Spleen (tissue), 13 donors: ENCODE measurements at places on chromosomes 5 and 9. TPM values are rescaled to one million over a fixed set of nuclear protein-coding genes. Genes with fewer than 3 reads are reported as not detected.

Gene EFNA5
- 0.37 TPM for polyA plus RNA-seq

Gene LCP2
- polyA plus RNA-seq, result 28.3 TPM

DNA sequence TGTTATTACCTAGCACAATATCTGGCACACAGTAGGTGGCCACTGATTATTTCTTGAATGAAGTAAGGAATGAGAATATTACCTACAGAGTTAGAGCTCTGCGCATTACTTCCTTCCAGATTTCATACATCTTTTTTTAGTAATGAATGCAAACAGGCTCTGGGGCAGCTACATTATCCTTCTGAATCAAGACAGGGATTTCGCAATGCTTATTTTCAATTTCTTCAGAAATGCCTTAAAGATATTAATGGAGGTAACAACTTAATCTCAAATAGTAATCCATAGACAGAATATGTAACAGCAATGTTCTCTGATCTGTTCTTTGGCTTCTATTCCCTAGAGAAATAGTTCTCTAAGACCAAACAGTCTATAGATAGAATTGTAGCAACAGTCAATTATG is 32.6 kb downstream of the CDKN2A start:
- DNase-seq, result no peak

DNA sequence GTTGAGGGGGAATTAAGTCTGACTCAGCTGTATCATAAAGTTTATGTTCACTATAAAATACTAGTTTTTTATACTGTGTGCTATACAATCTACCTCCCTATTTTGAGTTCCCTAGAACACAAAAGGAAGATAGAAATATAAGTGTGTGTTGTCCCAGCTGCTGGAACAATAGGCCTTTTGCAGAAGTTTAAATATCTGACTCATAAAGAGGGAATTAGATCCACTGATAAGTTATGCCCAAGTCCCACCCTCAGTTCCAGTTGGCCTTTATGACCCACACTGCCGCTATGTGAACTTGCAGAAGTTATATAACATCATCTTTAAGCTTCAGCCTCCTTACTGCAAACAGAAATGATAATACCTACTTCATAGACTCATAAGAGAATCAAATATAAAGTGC is 88.5 kb upstream of the DAB2 start:
- no peak for DNase-seq

GRCh38 chr9:136194540-136194939 is 10.4 kb downstream of the LHX3 start:
- no peak for DNase-seq

DNA sequence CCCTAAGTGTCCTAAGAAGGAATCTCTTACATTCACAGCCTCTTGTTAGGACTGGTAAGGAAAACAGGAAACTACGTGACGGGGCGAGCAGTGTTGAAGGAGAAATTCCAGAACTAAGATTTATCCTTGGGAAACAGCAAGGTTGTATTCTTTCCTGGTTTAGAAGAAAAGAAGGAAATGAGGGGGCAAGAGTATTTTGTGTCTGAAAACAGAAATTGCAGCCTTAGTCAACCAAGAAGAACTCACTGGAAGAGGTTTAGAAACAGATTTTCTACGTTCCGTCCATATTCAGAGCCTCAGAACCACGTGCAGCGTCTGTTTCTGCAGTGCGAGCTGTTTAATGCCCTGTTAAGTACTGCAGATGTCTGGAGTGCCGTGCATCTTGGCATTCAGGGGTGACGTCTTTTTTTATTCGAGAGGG is 75.2 kb downstream of the GOLPH3 start:
- no peak for DNase-seq

GRCh38 chr9:5468850-5469249 is 18.5 kb downstream of the CD274 start:
- DNase-seq, result no peak

GRCh38 chr9:114694719-114695269 is 12.8 kb upstream of the TEX48 start:
- DNase-seq, result no peak

DNA sequence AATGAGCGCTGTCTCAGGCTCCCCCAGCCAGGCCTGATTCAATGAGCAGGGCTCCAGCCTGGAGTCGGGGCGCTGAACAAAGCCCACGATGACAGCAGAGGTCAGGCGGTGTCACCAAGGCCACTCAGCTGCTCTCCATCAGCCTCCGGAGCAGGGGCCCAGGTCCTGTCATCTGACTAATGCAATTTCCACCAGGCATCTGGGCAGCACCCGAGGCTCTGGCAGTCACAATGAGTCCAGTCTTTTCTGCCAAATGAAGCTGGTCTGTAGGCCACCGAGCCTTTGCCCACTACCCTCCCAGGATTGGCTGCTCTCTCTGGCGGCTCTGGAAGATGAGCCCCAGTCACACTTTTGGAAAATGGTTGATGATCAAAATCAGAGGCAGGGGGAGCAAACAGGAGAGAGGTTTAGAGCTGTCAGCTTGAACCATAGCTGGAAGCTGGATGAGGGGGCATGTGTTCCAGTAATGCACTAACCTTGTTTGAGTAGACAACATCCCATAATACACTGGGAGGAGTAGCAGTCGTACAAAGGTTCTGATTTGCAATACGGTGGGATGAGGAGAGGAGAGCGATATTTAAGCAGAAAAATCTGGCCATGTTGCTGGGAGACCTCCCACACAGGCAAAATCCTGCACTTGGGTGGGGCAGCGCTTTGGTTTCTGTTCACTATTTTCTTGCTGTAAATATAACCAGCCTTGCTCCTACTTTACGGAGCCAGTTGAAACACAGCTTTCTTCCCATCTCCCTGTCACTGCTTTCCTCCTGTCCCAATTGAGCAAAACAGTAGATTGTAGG is 306.4 kb upstream of the PANK3 start:
- DNase-seq, result no peak

DNA sequence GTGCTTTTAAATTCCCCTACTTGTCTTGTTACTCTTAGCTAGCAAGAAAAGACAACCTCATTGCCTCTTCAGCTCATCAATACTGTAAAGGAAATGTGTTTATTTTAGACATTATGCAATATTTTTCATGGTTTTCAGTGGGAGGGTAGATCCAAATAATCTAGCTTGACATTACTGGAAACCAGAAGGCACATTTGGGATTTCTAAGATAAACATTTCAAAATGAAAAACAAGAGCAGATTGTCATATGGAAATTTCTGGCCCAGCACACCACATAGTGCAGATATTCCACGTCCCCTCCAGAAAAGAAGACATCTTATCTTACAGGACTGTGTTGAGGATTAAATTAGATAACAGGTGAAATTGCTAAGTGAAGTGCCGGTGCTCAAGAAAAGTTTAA is 296.9 kb downstream of the MSX2 start:
- DNase-seq, result no peak

GRCh38 chr5:80184235-80185023 is 71.4 kb downstream of the SERINC5 start:
- DNase-seq, result no peak

DNA sequence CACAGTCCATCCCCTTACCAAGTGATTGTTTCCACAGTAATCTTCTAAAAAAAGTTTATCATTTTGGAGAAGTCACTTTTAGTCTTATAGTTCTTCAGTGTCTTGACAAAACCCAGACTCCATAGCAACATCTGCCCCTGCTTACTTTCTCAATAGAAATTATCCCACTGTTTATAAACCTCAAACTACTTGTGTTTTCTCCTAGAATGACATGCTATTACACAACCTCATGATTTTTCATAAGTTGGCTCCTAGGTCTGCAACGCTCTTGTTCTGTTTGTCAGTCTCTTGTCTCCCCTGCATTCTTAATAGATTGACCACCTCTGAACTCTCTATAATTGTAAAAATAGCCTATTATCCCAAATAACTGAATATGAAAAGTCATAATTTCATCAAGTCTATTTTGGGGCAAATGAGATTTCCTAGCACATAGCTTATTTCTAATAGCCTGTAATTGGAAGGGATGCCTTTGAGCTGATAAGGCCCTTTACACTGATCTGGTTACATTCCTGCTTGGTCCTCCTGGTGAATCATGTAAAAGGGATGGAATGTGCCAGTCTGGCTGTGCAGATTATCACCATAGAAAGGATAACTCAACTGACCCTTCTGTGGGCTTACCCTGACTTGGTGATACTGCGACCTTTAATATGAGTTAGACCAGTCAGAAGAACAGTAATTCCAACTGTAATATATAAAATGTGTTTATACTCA is 69.6 kb downstream of the CHSY3 start:
- no peak for DNase-seq

DNA sequence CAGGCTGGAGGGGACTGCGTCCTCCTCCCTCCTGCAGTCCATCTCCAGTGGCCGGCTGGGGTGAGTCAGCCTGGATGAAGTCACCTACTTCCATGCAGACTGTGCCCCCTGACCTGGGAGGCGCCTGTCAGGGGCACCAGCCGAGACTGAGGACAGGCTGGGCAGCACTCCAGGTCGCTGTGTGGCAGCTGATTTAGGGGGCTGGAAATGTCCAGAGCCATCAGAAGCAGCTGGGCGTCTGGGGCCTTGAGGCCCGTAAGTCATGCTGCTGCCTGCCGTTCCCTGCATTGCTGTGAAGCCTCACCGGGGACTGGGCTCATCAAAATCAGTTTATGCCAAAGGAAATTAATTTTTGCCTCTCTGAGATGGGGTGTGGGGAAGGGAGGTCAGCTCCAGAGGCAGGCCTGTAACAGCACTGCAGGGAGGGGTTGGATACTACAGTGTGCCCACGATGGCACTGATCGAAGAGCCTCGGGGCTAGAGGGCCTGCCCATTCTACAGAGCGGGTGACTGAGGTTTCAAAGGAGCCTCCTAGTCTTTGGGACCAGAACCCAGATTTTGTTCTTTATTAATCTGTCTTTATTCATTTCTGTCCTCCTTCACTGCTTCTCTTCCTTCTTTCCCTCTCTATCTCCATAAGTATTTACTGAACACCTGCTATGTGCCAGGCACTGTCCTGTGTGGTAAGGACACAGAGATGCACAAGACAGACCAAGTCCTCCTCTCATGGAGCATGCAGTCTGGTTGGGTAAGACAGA is 70.4 kb upstream of the PSD2 start:
- DNase-seq, result peak; percentile 83

DNA sequence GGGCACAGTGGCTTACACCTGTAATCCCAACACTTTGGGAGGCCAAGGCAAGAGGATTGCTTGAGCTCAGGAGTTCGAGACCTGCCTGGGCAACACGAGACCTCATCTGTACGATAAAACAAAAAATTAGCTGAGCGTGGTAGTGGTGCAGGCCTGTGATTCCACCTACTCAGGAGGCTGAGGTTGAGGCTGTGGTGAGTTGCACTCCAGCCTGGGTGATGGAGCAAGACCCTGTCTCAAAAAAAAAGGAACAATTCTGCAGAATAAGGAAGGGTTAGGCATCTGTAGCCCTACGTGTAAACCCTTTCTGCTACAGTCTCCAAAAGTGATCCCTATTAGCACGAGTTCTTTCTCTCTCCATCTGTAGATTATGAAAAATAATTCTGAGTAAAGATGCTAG is 19.9 kb downstream of the CDC26 start:
- no peak for DNase-seq

DNA sequence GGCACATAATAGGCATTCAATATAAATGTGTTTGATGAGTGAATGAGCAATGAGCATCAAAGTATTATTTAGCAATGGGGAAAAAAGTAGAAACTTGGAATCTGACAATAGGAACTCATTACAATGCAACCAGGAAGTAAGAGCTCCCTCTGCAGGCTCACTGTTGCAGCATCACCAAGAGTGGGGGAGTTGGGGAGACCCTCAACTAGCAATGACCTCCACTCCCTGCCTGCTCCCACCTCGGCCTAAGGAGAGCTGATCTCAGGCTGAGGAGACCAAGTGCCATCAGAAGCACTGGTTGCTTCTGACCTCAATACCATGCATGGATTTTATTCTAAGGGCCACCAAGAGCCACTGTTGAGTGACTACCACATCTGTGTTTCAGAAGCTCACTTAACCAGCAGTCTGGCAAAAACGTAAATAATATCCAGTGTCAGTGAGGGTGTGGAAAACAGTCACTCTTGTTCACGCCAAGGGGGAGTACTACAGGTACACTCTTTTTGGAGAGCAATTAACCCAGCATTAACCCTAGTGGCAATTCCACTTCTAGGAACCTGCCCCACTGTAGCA is 8.0 kb downstream of the VDAC1 start:
- DNase-seq, result peak; percentile 43

- DNase-seq, result peak; percentile 3
Observed at GRCh38 chr5:1418238-1418920, 26.9 kb downstream of the SLC6A3 start.

GRCh38 chr5:24742334-24742733 is 97.6 kb upstream of the CDH10 start:
- DNase-seq, result no peak

- DNase-seq, result no peak
Observed at GRCh38 chr5:161064297-161064696, 212.3 kb upstream of the ATP10B start.

DNA sequence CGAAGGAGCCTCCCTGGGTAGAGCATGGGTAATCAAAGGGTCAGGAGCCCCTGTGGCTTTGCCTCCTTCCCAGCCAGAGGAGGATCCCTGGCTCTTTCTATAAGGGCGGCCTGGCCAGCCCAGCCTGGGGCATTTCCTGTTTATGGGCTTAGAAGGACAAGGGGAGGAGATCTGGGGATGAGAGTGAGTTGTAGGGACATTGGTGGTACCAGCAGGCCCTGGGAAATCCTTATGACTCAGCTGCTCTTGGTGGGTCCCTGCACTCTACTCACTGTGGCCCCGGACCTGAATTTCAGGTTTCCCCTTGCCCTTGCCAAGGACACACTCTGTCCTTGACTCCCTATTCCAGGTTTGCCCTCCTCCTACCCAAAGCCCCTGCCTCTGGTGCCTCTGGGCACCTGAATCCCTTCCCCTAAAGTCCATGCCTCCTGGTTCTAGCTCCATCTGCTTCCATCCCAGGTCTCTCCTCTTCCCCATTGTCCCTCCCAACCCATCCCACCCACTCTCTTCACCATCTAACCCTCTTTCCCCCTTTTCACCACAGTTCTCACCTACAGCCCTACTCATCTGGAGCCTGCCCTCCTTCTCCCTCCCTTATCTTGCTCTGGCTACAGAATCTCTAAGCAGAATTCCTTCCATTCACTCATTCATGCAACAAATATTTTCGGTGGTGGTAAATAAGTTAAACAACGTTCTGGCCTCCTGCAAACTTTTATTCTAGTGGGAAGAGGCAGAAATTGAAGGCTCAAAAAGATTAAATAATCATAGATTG is 34.9 kb downstream of the PCDH1 start:
- DNase-seq, result no peak

DNA sequence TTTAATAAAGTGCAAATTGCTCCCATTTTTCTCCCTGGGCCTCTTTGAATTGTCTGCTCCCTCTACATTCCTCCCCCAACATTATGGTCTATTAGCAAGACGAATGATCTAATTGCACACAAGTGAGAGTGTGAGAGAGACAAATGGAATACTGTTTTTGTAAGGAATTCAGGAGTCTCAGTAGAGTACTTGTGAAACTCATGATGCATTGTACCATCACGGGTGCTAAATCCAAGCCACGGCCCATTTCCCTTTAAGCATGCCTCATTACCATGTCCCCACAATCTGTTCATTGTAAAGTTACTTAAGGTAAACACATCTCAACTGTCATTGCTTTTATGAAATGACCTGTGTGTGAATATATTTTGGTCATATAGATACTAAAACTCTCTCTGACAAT is 62.8 kb downstream of the CD180 start:
- no peak for DNase-seq
